ENCODE measurements at places on chromosomes 12 and 14.

GRCh38 chr12:57590479-57590863, 521 bp upstream of the PIP4K2C start:
- no peak for DNase-seq

DNA sequence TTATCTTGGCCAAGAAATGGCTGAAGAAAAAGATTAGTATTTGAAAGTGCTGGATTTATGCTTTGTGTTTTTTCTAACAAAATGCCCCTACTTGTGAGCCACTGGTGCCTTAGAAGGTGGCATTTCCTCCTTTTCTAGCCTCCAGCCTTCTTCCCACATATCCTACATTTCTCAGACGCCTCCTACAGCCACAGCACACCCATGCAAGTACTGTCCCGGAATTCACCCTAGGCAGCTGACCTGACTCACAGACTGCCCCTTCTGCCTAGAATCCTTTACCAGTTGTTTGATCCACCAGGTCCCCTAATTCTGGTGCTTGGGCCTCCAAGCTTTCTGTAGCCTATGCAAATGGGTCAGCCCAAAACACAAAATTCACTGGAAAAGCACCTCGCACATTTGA, 166.0 kb downstream of the FOXN3 start:
- DNase-seq = peak; percentile 47

GRCh38 chr14:20468764-20469241, 403 bp upstream of the PNP start:
- DNase-seq = no peak

DNA sequence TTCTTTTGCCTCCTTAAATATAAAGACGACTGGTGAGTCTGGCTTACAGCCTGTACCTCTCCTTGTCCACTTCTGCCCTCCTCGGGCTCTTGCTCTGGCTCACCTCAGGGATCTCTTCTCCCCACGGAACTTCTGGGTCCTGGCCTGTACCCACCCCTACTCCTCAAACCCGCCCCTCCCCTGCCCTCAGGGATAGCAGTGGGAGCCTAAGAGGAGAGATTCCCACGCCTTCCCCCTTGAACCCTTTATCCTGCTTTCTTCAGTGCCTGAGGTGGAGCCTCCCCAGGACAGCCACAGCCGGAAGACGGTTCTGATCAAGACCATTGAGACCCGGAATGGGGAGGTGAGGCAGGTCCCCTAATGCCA, 2.7 kb downstream of the PRPH start:
- no peak for DNase-seq

- DNase-seq = no peak
Measured at GRCh38 chr12:56781726-56782125, 18.6 kb downstream of the HSD17B6 start.

DNA sequence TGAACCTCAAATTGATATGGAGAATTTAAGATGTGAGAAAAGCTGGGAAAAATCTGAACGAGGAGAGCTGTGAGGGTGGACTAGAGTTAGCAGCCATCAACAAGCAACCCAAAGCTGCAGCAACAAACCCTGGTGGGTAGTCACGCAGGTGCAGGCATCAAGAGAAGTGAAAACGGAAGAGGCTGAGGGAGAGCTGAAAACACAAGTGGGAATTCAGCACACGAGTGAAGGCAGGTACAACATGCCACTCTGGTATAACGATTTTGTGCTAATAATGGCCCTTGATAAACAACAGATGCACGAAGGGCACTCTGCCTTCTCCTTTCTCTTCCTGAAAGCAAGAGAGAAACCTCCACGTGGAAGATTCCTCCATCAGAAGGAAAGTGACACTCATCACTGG, 11.5 kb downstream of the TCL1B start:
- DNase-seq = no peak

DNA sequence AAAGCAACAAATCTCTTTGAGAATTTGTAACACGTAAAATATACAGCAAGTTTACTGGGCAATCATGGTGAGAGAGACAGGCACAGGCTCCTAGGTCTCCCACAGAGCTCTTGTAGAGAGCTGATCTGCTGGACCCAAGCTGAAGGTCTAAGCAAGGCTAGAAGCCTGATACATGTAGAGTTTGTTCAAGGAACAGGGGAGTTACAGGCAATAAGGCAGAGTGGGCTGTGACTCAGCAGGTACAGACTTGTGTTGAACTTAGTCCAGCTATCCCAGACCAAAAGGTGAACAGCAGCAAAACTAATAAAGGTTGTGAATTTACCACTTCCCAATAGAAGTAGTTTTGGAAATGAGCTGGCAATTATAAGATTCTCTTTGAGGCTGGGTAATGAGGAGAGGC, 273.6 kb downstream of the GRIN2B start:
- DNase-seq = no peak
